Esophagus squamous epithelium (tissue), 5 donors: ENCODE measurements at places on chromosomes 1 and 21.

- DNase-seq, result no peak
Observed at GRCh38 chr21:29130270-29130969, at the start of gene MAP3K7CL. TSS of gene MAP3K7CL (plus strand) at chr21:29130644. CDS start at chr21:29133345, 2,701 bp downstream.

- no peak for DNase-seq
Observed at GRCh38 chr1:21020151-21020550, 156.5 kb downstream of the EIF4G3 start.

DNA sequence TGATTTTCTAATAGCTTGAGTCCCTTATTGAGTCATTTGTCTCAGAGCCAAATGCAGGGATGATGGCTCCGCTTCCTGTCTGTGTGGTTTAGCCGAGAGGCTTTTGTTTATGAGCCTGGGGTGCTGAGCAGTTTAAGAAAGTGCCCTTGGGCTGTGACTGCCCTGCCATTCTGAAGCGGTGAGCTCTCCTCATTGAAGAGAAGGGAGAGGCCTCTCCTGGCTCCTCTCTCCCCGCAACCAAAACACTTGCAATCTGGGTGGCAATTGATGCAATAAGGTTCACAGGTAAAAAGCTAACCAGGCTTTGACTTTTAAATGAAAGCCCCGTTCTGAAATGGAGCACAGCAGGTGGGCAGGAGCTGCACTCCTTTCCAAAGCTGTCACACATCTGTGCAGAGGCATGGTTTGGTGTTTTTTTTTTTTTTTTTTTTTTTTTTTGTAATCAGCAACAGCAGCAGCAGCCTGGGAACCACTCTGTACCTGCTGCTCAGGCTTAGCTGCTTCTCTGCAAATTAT lies 403.7 kb downstream of the SIPA1L2 start:
- no peak for DNase-seq

- no peak for DNase-seq
Observed at GRCh38 chr1:202531472-202531811, 178.8 kb downstream of the SYT2 start.

GRCh38 chr1:200901796-200902444 lies 7.2 kb downstream of the INAVA start:
- no peak for DNase-seq

GRCh38 chr1:201741763-201742342 lies 87.1 kb upstream of the IPO9 start:
- DNase-seq, result no peak

GRCh38 chr1:219927956-219928790 lies at the start of gene SLC30A10:
TSS of gene SLC30A10 (minus strand) at chr1:219928557. CDS start at chr1:219928440, 117 bp downstream.
- no peak for DNase-seq

GRCh38 chr1:205959789-205960188 lies 16.5 kb upstream of the SLC26A9 start:
- no peak for DNase-seq

DNA sequence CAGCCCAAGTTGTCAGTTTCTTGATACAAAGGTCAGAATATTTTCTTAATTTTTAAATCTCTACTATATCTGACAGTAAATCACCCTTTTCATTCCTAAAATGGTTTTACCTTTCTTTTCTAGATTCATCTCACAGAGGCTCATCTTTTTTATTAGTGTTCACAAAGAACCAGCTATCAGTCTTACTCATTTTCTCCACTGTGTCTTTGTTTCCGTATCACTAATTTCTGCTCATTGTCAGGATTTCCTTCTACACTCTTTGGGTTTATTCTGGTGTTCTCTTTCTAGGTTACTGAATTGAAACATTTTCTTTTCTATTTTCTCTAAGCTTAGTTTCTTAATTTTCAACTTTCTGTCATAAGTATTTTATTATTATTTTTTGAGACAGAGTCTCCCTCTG lies 8.7 kb downstream of the AGPAT3 start:
- DNase-seq, result no peak

DNA sequence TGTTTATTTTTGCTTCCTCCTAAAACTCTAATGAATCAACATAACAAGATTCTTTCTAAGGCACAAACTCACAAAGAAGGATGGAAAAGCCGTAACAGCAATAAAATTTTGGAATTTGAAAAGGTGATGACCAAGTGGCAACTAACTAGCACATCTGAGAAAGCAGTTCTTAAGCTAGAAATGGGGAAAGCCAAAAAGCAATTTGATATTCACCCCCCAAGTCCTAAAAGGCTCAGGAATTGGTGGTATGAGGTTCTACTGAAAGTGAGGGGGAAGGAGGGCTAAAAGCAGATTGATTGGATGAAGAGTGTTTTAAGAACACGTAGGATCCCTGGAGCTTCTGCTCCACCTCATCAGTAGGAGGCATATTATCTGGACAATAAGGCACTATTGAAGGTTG lies 43.4 kb upstream of the FBXO28 start:
- DNase-seq, result no peak

DNA sequence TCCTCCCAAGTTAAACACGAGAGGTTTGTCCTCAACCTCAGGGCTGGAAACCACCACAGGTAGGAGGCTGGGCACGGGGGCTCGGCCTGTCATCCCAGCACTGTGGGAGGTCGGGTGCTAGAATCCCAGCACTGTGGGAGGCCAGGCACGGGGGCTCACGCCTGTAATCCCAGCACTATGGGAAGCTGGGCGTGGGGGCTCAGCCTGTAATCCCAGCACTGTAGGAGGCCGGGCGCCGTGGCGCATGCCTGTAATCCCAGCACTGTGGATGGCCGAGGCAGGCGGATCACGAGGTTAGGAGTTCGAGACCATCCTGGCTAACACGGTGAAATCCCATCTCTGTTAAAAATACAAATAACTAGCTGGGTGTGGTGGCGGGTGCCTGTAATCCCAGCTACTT lies 6.7 kb upstream of the CDK11A start:
- DNase-seq, result no peak

GRCh38 chr1:209319057-209319432 lies 264.5 kb upstream of the CAMK1G start:
- no peak for DNase-seq

DNA sequence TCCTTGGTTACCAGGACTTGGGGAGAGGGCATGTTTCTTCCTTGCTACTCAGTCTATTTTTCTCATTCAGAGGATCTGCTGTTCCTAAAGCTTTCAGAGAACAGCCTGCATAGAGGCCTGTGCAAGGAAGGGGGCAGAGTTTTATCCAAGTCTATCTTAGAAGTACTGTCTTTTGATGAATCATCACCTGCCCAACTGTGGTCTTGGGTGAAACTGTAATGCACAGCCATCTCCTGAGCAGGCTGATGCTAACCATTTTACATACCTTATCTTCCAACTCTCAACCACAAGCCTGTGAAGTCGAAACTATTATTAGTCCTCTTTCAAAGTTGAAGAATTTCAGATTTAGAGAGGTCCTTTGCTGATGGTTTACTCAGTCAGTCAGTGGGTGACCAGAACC lies 368.0 kb downstream of the HHAT start:
- DNase-seq, result no peak

DNA sequence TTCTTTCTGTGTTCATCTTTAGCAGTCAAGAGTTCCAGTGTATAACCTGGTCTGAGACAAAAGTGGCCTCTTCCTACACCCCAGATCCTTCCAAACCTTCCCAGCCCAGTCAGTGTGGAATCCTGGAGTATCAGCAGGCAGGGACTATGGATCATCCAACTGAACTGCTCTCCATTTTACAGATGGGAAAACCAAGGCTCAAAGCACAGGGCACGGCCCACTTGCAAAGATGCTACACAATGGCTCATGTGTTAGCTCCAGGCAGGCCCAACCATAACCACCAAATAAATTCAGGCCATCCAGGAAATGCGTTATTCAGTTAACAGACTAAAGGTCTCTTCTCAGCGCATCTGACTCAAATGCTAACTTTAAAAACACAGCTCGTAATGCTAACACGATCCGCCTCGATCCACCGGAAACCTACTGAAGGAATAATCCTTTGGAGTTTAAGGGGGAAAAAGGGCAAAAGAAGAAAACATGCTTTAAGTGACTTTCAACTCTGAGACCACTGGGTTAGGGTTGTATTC lies 7.1 kb downstream of the GLIS1 start:
- no peak for DNase-seq

GRCh38 chr1:107359472-107360241 lies 218.8 kb downstream of the NTNG1 start:
- DNase-seq, result no peak

GRCh38 chr1:174407665-174408064 lies 40.1 kb upstream of the GPR52 start:
- no peak for DNase-seq

DNA sequence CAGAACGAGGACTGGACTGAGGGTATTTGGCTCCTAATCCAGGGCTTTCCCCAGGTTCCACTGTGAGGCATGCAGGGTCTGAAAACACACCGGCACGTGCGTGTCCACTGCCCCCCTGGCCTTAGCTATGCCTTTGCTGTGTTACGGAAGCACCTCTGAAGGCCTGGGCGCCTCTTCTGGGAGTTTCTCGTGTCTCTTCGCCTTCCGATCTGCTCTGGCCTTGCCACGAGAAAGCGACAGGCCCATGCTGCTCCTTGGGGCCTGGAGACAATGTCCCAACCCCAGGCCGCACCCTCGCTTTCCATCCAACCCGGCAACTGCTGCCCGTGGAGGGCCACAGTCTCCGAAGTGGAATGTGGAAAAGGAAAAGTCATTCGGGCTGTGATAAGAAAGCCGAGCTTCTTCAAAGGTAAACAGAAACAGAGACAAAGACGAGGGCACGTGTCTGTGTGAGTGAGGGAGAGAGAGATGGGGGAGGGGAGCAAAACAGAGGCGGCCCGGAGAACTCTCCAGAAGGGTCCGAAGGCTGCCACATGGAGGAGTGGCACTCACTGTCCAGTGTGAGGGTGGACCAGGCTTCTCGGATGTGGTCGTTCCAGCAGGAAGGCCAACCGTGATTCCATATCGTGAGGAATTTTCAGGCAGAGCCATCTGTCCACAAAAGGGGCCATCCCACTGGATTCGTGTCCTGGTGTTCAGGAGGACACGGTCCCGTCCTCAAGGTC lies 3.4 kb upstream of the UMODL1 start:
- no peak for DNase-seq

GRCh38 chr1:209354111-209354839 lies 229.2 kb upstream of the CAMK1G start:
- DNase-seq, result no peak

DNA sequence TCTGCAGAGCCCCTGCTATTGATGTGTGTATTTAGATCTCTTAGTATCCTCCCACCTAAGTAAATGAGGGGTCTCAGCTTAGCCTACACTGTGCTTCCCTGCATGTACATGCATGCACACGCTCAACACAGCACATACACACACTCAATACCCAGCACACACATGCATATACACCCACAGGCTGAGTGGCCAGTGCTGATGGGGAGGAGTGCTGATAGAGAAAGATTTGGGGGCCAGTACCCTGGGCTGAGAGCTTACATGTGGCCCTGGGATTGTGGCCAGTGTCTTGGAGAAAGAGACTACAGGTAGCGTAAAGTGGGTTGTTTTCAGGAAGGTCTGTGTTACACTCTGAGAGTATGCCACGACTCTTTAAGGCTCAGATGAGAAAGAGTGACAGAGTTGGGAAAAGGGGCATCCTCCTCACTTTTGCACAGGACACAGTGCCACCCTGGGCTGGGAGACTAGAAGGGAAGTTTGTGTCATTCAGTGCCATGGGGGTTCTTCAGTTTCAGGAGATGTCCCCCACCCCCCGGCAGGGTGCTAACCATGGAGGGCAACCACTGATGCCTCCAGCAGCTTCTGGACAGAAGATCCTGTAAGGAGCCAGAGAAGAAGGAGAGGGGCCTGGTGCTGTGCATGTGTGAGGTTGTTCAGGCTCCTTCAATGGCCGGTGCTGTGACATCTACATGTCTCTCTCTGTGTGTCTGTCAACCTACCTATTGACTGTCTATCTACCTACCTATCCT lies 166.8 kb downstream of the RHOU start:
- no peak for DNase-seq

GRCh38 chr1:58884706-58885661 lies 101.1 kb upstream of the JUN start:
- DNase-seq, result no peak

DNA sequence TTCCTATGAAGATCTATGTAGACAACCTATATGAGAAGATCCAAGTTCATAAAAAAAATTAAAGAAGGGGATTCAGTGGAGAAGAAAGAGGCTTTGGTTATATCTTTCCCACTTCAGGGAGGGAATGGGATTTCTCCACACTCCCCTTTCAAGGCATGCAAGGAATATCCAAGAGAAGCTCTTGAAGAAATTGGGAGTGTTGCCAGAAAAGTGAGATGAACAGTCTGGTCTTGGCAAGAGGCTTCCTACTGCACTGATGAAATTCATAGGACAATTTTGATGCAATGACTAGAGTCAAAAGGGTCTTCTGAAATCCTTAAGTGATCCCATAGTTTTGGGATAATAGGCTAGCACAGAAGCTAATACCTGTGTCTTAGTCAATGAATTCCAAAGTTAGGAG lies 153.0 kb downstream of the KCTD3 start:
- no peak for DNase-seq

GRCh38 chr1:165492845-165493373 lies 48.0 kb upstream of the RXRG start:
- DNase-seq, result no peak

GRCh38 chr1:241637046-241637590 lies 3.1 kb downstream of the CHML start:
- no peak for DNase-seq

DNA sequence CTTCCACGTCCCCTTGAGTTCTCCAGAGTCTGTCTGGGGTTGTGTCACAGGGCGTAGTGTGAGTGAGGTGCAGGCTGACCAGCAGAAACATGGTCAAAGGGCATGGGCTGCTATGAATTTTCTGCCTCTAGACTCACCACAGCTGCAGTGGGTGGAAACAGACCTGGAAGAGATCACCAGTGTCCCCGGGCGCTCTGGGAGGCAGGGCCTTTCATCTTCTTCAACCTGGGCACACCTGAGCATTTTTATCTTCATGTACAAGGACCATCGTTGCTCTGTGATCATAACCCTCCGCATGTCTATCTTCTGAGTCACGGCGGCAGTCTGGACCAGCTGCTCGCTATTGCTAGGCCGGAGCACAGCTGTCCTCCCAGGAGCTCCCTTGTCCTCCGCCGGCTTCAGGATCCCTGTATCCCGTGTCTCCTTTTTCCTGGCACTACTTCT lies 29.6 kb downstream of the DEGS1 start:
- no peak for DNase-seq

- DNase-seq, result no peak
Observed at GRCh38 chr1:157856538-157856937, 14.9 kb upstream of the CD5L start.

- DNase-seq, result no peak
Observed at GRCh38 chr1:152919071-152919470, 10.7 kb downstream of the IVL start.

DNA sequence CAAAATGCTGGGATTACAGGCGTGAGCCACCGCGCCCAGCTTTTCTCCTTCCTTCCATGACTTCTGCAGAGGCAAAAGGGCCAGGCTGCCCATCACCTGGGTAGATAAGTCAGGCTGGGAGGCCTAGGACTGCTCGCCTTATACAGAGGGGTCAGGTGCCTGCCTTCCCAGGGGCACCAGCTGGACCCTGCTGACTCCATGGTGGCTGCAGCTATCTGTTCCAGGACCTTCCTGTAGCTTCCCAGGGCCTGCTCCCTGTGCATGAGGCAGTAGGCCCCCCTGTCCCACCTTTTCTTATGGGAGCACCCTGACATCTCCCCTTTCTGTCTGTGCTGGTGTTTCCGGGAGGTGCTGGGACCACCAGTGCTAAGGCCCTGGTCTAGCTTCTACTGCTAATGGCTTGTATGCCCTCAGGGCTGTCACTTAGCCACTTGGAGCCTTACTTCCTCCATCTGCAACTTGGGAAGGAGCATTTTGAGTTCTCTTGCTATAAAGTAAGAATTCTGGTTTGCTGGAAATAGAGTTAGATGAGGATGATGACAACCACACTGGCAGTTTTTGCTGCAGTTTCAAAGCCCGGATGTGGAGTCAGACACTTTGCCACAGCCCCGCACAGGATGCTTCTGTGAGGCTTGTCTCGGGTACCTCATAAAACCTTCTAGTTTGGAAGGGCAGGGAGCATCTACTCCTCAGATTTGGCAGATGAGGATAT lies 14.4 kb downstream of the SOX13 start:
- DNase-seq, result no peak
